ENCODE measurements at places on chromosomes 16 and 17.
A peak's percentile ranks its signal among the peaks of the same experiment; 100 is the strongest.

DNA sequence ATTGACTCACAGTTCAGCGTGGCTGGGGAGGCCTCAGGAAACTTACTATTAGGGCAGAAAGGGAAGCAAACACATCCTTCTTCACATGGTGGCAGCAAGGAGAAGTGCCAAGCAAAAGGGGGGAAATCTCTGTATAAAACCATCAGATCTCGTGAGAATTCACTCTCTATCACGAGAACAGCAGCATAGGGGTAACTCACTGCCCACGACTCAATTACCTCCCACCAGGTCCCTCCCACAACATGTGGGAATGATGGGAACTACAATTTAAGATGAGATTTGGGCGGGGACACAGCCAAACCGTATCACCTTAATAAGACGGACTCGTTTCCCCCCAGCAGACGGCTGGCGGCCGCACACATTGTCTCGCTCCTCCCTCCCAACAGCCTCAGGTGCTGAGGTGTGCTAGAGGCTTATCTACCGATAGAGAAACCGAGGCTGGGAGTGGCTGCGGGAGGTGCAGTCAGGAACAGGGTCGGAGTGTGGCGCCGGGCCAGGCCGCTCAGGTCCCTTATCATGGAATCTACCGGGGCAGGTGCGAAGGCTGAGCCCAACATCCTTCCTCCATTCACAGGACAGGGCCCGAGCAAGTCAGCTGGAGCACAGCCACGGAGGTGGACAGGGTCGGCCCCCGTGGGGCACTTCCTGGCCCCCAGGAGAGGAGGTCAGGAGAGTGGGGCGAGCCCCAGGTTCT, 4.9 kb upstream of the ZG16B start:
- no peak for DNase-seq

GRCh38 chr17:29591146-29591736, 1.7 kb upstream of the ANKRD13B start:
- DNase-seq = peak; percentile 82

DNA sequence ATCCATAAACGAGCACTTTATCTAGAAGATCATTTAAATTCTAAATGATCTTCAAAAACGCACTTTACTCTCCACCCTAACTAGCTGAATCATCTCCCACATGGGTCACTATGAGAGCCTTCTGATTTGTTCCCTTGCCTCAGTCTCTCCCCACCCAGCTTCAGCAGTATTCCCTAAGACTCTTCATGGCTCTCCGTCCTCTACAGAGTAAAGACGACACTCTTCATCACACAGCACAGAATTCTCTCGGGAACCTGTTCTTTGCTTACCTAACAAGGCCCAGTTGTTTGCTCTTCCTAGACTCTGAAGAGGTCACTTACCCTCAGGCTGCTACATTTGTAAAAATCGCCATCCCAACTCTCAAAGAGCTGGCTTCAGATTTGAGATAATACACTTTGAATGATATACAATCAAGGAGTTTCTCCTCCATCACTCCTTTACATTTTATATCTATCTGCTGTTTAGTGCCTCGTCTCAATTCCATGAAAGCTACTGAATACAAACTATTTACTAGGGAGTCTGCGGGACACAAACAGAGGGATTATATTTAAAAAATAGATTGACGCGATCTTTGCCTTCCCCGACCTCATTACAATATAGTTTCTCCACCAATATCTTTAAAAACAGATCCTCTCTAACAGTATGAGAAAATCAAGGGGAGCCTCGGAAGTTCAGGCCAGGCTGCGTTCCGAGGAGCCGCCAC, 511 bp upstream of the LIG3 start:
- no peak for DNase-seq

DNA sequence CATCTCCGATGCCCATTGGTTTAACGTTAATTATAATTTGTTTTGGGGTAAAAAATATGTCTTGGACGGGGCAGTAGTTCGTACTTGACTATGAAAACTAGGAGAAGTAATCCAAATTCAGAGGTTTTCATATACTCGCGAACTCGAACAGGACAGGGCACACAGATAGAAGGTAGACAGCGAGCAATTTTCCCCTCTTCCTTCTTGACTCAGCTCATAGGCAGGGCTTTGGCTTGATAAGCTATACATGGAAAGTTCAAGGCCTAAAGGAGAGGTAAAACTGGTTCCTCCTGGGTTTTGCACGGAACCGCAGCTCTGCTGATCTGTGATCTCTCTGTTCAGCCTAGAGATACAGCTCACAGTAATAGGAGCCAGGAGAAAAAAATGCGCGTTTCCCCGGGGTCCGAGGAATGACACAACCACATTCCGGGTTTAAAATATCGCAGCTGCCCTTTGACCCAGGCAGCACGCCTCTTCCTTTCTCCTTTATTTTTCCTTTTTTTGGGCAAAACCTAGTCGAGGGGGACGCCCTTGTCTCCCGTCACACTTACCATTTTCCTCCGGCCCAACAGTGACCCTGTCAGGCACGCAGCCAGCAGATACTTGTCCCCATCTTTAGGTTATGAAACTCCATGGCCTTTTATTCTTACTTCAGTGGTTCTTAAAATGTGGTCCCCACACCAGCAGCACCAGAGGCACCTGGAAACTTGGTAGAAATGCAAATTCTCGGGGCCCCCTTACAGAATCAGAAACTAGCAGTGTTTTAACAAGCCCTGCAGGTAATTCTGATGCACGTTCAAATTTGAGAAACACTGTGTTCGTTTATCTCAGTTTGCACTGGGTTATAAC, 1.7 kb upstream of the LASP1 start:
- DNase-seq = no peak

DNA sequence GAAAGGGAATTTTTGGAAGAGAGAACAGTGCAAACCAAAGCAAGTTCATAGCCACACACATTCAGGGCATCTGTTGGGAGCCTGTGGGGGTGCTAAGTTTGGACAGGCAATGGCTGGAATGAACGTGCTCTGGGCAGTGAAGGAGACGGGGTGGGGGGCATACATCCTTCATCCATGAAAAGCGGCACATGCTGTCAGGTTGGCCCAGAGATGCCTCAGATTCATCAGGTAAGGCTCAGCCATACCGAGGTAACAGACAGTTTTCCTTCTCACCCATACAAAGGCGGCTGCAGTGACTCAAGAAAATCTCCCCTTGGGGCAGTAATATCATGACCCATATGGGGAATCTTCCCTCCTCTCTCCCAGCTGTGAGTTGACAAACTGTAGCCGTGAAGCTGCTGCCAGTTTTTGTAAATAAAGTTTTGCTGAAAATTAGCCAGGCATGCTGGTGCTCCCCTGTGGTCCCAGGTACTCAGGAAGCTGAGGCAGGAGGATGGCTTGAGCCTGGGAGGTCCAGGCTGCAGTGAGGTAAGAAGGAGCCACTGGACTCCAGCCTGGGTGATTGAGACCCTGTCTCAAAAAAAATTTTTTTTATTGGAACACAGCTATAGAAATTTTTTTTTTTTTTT, 9.2 kb upstream of the UBALD2 start:
- DNase-seq = no peak

GRCh38 chr17:14760212-14760611, 459.3 kb downstream of the HS3ST3B1 start:
- no peak for DNase-seq

DNA sequence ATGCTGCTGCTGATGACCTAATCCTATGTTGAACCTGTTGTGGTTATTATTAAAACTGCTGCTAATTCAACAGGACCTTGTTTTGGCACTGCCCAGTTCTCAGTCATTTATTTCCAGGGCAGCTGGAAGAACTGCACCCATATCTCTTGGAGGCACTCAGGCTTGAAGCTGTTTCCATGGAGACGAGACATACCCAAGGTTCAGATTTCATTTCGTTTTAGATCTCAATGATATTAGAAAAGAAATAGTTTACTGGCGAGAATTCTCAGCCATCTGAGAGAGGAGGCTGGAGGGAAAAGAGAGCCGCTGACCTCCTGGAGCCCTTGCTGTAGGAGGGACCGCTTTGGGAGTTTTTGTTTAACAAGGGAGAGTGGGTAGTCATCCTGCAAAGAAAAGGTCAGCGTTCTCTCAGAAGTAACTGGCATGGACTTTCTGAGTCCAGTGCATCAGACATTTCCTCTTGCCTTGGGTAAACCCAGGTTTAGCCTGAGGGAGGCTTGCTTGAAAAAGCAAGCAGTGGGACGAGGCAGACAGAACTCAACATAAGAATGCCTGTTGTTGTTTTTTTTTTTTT, 75.4 kb downstream of the YPEL2 start:
- DNase-seq = peak; percentile 83

- no peak for DNase-seq
These were observed 150.0 kb upstream of the RBFOX1 start for GRCh38 chr16:7182510-7183109.

DNA sequence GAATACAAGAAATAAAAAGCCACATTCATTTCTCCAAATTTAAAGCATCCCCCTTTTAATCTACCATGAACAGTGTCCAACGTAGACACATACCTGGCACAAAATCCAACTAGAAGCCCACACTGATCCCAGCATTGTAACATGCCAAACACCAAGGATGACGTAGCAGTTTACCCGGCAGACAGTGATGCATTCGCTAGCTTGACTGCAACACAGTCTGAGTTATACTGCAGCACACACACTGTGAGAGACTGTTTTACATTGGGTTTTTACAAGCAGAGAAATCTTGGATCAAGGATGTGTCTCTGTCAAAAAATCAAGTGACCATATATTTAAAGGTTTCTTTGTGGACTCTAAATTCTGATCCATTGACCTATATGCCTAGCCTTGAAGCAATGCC, 74.5 kb upstream of the C17orf78 start:
- no peak for DNase-seq

GRCh38 chr17:47225911-47226688, 17.0 kb downstream of the MYL4 start:
- no peak for DNase-seq

DNA sequence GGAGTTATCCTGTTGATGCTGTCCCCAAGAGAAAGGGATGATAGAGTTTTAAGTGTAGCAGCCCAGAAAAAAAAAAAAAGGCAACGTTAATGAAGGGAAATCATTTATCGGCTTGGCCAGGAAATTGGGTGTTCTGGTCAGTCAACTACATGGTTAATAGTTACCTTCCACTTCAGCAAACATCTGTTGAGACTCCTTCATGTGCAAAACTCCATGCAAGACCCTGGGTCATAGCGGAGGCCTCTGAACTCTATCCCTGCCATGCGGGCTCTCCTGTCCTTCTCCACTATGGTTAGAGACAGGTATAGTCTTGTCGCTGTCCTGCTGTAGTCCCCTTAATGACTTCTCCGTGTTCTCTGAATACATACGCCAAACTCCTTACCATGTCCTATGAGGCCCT, 3.5 kb upstream of the LYRM9 start:
- no peak for DNase-seq

Data from DMS 273 treated with DMSO at 0.1 percent for 48 hours (cell line).